ENCODE measurements at places on chromosomes 2 and 18. TPM values are rescaled to one million over a fixed set of nuclear protein-coding genes. Genes with fewer than 3 reads are reported as not detected.

IAH1 gene
- total RNA-seq: 64.6 TPM

PARD6G gene
- 0.21 TPM for total RNA-seq

DNA sequence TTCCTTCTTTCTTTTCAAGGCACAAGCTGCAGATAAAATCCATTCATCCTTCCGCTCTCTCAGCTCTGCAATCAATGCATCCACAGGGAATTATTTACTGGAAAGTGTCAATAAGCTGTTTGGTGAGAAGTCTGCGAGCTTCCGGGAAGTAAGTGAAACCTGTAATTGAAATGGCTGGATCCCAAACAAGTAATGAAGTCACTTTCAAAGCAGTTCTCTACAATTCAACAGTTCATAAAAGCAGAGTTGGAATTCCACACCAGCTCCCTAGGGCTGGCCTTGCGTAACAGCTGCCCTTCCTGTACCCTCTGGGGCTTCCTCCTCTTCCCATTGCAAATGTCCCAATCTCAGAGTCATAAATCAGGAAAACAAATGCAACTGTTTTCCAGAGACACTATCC lies 9.6 kb downstream of the SERPINB2 start:
- no peak for DNase-seq

DNA sequence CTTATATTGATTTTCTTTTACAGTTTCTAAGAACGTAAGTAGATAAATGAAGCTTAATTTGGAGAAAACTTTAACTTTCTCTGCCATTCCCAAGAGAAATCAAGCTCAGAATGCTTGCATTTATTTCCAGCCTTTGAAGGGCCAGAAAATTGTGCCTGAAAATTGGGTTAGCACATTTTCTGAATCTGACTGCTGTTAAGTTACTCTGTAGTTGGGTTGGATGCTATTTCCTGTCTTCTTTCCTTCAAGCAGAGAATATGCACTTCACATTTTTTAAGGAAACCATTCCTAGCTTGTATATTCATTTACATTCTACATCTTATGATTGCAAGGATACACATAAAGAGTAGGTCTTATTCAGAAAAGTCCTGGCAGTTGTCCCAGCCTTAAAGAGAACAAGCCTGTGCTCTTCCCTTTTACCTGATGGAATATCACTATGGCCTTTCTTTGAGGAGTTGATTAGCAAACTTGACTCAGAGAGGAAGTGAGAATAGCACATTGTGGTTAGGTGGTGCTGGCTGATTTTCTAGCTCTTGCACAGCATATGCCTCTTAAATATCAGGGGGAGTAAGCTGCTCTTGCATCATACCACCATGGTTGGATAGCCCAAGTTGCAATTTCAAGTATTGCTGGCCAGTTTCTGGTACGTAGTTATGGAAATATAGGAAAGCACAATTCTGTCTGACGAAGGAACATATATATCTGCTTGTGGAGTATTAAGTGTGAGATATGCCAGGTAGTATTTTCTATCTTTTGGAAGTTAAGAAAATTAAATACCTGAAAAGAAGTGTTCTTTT lies 133.7 kb downstream of the COMMD1 start:
- DNase-seq: peak; percentile 48

DNA sequence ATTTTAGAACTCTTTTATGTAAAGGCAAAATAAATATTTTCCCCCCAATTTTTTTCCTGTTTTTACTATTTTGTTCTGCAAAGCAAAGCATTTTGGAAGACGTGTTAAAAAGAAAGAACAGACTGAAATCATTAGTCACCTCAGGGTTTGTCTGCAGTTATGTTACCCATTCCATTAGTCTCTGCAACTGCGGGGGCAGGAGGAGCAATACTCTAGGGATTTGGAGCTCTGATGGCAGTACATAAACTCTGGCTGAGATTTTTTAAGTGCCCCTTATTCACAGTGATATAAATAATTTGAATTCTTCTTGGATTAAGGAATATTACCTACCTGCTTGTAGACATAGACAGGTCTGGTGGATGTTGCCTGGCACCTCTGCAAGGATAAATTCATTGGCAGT lies 88.0 kb upstream of the CELF4 start:
- DNase-seq: no peak

DHRS9 gene
- total RNA-seq: not detected

- DNase-seq: no peak
These were observed 59.8 kb upstream of the LGALSL start for GRCh38 chr2:64394153-64394552.

KRCC1 gene
- 10.6 TPM for total RNA-seq

DNA sequence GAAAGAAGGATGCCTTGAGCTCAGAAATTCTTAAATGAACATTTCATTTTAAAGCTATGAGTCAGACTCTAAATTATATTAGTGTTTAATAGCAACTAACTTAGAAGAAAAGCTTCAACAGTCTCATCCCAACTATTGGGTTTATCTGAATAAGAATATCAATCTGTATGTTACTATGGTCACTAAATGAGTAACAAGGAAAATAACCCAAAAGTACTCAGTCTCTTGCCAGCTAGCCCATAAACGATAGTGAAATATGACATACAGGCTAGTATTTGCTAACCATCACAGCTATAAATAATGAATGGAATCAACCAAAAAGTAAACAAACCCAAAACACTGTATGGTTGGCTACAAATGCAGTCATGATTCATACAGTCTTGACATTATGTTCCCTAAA lies 174.9 kb downstream of the RAB3GAP1 start:
- DNase-seq: no peak

CRYBA2 gene
- total RNA-seq: not detected

ABCB11 gene
- not detected for total RNA-seq

AQP12A gene
- not detected for total RNA-seq

IL36G gene
- not detected for total RNA-seq

GRCh38 chr2:240392948-240393830 lies 42.3 kb upstream of the GPC1 start:
- DNase-seq: no peak

DNA sequence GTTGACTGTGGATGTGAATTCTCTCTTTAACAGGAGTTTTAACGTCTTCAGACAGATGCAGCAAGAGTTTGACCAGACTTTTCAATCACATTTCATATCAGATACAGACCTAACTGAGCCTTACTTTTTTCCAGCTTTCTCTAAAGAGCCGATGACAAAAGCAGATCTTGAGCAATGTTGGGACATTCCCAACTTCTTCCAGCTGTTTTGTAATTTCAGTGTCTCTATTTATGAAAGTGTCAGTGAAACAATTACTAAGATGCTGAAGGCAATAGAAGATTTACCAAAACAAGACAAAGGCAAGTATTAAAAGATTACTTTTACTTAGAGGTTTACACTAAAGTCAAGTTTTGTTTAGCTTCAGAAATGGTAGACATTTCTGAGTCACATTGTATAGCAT lies 30.2 kb upstream of the TYMS start:
- no peak for DNase-seq

PROM2 gene
- total RNA-seq: not detected

DNA sequence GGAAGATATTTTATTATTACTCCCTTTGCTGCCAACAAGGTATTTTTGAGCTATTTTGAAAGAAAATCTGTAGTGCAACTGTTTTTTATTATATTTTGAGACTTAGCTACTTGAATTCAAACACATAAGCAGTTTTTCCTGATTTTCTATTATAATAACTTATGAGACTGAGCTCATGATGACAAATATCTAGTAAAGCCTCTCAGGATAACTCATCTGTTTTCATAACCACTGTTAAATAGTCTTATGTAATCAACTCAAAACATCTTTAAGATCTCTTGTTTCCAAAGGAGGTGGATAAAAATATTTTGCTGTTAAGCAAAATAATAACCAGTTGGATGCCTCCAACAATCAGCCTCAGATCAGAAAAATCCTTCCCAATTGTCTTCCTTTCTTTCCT lies 21.9 kb upstream of the PPP1CB start:
- no peak for DNase-seq

GRCh38 chr2:200225951-200226350 lies 80.5 kb upstream of the SPATS2L start:
- no peak for DNase-seq

- peak; percentile 47 for DNase-seq
These were observed 9.2 kb downstream of the PTMA start for GRCh38 chr2:231717281-231718171.

DNA sequence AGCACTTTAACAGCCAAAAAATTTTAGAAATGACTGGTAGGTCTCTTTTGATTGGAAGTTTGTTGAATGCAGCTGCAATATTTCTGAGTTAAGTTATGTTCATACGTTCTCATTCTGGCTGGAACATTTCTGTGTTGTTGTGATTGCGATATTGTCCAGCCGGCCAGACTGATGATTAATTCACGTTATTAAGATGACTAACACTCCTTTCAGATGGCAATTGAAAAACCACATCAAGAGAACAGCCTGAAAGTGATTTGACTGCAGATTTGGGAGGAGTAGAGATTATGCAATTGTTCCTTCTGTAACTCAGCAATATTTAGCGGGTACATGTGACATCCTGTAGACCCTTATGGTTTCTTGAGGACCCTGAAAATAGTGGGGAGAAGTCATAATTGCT lies 133.7 kb downstream of the FBXO15 start:
- DNase-seq: no peak

- DNase-seq: no peak
These were observed 329.9 kb downstream of the HRH4 start for GRCh38 chr18:24790347-24790746.

DNA sequence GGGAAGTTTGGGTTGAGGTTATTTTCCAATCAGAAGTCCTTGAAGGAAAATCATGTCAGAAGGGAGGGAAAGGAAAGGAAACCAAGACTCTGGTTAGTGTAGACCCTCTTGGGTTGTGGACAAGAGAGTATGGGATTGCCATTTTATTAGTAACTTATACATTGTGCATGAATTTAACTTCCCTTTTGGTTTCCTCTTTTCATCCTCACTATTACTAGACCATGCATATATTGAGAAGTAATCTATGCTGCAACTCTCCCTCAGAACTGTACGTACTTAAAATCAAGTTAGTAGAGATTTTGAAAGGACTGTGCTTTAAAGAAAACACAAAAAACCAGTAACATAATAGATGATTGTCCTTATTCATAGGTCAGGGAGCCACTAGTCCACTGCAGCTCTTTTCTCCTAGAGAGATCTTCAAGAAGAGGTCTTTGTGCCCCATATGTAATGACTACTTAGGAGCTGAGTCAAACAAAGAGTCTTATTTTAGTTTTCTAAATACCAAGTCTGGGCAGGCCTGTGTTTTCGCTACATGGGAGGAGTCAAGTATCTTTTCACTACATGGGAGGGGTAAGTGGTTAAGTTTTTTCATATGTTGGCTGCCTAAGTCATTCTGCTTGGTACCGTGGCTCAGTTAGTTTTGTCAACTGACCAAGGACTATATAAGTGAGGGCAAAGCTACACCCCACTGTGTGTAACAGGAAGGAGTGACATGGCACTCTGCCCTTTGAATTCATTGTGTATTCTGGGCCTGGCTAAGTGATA lies 25.2 kb upstream of the FAM117B start:
- no peak for DNase-seq

GRCh38 chr2:126824663-126825062 lies 74.0 kb upstream of the TEX51 start:
- no peak for DNase-seq

- no peak for DNase-seq
These were observed 1231.2 kb upstream of the CELF4 start for GRCh38 chr18:38796762-38797161.

POTEI gene
- total RNA-seq: not detected

DNA sequence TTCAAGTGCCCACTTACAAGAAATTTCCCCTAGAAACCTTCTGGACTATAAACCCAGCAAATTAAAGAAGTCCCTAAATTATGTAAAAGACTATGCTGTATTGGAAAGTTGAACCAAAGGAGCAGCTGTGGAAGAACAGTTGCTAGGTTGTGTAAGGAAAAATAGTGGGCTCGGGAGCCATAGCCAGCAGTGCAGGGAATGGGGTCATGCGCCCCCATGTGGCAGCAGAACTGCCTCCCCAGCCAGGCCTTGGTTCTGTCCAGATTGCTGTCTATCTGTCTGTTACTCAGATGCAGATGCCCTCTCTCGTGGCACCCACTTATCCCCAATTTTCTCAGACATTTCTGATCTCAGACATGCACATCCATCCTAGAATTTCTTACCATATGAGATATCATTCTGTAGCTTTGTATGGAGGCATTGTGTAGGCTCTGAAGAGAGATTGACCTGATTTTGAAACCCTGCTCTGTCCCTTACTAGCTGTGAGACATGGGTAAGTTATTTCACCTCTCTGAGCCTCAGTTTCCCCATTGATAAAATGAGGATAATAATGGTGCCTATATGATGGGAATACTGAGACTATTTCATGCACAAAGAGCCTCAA lies 258.3 kb downstream of the SS18 start:
- no peak for DNase-seq

TAF4B gene
- 20.6 TPM for total RNA-seq

GRCh38 chr2:7111626-7112025 lies 194.4 kb downstream of the RNF144A start:
- no peak for DNase-seq

LYG2 gene
- not detected for total RNA-seq

DNA sequence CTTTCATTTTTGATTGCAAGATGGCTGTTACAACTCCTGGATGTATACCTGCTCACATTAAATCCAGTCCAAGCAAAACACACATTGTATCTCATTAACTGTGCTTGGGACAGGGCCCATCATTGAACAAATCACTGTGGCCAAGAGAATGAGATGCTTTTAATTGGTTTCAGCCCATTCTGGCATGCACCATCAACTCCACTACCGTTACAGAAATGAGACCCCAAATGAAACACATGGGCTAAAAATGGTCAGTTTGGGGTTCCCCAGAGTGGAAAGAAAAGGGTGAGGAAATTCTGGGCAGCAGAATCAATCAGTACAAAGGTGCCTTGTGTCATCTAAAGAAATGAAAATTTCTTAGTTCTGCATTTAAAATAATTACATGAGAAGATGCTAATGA lies 52.7 kb downstream of the FAM171B start:
- no peak for DNase-seq

- no peak for DNase-seq
These were observed 12.9 kb upstream of the DTNA start for GRCh38 chr18:34697233-34697632.

LOXL3 gene
- 2.7 TPM for total RNA-seq

TEX44 gene
- total RNA-seq: not detected

SPEG gene
- 1.6 TPM for total RNA-seq

DNA sequence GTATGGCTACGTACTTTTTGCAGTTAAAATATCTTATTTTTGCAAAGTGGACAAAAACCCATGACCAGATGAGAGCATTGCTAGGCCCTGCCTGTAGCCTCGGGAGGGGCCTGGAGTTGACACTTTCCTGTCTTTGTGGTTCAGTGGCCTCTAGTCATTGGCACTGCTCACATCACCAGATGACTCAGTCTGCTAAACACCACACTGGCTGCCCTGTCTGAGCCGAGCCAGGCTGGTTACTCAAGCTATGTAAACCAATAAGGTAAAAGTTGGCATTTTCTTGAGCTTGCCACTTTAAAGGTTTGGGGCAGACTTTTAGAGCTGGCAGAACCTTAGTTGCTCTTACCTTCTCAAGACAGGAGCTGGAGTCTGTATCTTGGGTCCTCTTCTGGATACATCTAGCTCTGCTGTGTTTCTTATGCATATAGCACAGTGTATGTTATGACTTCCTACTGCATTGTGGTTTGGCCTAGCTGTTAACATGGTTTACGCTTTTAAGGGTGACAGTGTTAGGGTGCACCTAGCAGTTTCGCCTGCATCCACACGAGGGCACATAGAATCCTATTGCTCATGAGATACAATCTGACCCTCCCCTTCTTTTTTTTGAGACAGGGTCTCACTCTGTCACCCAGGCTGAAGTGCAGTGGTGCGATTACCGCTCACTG lies 76.4 kb downstream of the AP1S3 start:
- DNase-seq: peak; percentile 38

PRKAG3 gene
- total RNA-seq: not detected

- DNase-seq: no peak
These were observed 77.2 kb downstream of the LTBP1 start for GRCh38 chr2:33023728-33024500.

- DNase-seq: peak; percentile 69
These were observed 809 bp downstream of the DBI start for GRCh38 chr2:119367472-119368099.
